ENCODE measurements at places on chromosomes 7 and 10.

GRCh38 chr10:132724446-132724845 lies 61.5 kb downstream of the NKX6-2 start:
- no peak for DNase-seq
- no peak overlapping the region for H3K27ac ChIP-seq
- H3K36me3 ChIP-seq = no peaks in the 10 kb centered on the region
- no peaks in the 10 kb centered on the region for H3K27me3 ChIP-seq
- no peak overlapping the region for H3K4me3 ChIP-seq

DNA sequence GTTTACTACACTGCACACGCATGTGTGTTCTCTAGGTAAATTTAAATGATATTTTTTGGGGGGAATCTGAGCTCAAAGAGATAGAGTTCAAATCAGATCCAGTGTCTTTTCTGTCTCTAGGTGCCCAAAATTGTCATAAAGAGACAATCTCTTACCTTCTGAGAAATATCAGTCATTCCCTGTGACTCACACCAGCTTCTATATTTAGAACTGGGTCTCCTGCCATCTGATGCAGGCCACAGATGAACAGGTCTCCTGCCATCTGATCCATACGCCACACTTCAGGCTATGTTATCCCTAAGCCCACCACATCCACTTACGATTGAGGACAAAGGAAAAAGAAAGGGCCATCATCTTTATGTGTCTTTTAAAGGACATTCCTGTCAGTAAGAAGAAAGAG lies 136.3 kb upstream of the LAMB4 start:
- no peak for DNase-seq
- no peaks in the 10 kb centered on the region for H3K4me1 ChIP-seq
- H3K27ac ChIP-seq = no peak overlapping the region
- no peaks in the 10 kb centered on the region for H3K36me3 ChIP-seq
- no peaks in the 10 kb centered on the region for H3K27me3 ChIP-seq

DNA sequence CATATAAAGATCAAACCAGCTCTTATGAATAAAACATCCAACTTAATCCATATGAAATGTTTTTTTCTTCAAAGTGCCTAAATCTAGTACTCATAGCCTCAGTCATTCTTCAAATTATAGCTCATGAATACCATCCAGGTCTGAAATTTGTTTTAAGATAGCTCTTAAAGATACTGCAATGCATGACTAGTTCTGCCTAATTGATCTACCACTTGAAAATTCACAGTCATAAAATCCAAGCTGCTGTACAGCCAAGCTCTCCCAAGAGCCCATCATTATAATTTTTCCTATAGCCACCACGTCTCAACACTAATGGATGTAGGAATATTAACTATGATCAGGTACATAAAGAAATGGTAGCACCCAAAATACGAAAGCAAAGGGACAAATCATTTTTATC lies 87.9 kb upstream of the RNF148 start:
- no peaks in the 10 kb centered on the region for H3K27me3 ChIP-seq
- no peak overlapping the region for H3K4me3 ChIP-seq
- no peak overlapping the region for H3K27ac ChIP-seq

GRCh38 chr7:100065452-100066186 lies 15.9 kb downstream of the ZNF3 start:
- no peak for DNase-seq
- H3K4me1 ChIP-seq = no peaks in the 10 kb centered on the region
- H3K4me3 ChIP-seq = no peak overlapping the region
- H3K27me3 ChIP-seq = no peaks in the 10 kb centered on the region
- H3K36me3 ChIP-seq = peaks cover 58% of the 10 kb centered on the region
- no peak overlapping the region for H3K27ac ChIP-seq

- no peaks in the 10 kb centered on the region for H3K36me3 ChIP-seq
- H3K27me3 ChIP-seq = no peaks in the 10 kb centered on the region
- DNase-seq = no peak
- H3K4me1 ChIP-seq = no peaks in the 10 kb centered on the region
- H3K4me3 ChIP-seq = no peak overlapping the region
These were observed 363.8 kb upstream of the SHH start for GRCh38 chr7:156176039-156176438.
